ENCODE measurements at places on chromosomes 7 and 10.

GRCh38 chr10:131830446-131831130, 70.2 kb upstream of the PPP2R2D start:
- no peak for DNase-seq

DNA sequence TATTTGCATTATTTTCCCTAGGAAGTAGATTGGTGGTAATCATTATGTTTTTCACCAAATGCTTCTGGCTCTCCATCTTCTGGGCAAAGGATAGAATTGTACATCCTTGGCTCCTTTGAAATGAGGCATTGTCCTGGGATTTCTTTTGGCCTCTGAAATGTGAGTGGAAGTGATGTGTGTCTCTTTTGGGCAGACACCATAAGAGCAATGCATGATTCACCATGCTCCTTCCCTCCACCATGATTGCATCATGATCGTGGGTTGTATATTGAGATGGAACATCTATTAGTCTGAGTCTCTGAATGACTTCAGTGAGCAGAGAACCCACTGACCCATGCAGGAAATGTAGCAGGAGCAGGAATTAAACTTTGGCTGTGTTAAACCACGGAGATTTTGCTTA, 49.2 kb downstream of the ADRA2A start:
- DNase-seq = no peak

DNA sequence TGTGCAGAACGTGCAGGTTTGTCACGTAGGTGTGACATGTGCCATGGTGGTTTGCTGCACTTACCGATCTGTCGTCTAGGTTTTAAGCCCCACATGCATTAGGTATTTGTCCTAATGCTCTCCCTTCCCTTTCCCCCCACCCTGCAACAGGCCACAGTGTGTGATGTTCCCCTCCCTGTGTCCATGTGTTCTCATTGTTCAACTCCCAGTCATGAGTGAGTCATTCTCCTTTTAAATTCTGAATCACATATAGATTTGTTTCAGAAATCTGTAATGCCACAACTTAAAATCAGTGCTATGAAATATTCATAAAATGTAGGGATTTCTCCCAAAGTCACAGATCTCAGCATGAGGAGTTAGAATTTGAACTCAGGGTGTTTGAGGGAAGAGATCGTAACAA, 552.5 kb upstream of the MBL2 start:
- no peak for DNase-seq

DNA sequence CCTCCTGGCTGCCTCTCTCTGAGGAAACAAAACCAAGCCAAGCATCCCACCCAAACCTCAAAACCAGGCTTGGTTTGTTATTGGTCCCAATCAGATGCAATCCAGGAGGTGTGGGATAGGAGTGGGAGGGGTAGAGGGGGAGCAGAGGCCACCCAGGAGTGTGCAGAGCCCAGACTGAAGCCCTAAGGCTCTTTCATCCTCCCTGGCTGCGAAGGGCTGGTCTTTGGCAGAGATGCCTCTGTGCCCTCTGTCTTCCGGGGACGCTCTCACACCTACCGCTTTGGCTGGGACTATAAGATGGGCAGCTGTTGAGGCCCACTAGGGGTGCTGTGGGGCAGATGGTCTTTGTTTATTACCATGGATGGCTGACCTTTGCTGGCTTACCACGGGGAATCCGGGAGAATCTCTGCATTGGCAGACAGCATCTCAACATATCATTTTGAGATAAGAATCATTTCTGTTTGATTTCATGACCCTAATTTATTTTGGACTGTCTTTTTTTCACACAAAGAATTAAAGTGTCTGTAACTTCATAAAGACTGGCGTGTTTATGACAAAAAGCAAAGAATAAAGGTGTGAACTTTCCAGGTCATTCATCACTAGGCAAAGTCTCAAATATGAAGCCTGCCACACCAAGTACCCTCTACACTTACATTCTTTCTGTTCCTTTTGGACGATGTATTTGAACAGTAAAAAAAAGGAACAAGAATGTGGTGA, 6.5 kb upstream of the DENND2A start:
- no peak for DNase-seq

- no peak for DNase-seq
These were observed 60.5 kb downstream of the PPP1R17 start for GRCh38 chr7:31747553-31747952.

GRCh38 chr10:113846036-113846435, 7.8 kb downstream of the DCLRE1A start:
- no peak for DNase-seq

GRCh38 chr10:45599021-45599603, 73.5 kb downstream of the ZFAND4 start:
- DNase-seq = no peak

DNA sequence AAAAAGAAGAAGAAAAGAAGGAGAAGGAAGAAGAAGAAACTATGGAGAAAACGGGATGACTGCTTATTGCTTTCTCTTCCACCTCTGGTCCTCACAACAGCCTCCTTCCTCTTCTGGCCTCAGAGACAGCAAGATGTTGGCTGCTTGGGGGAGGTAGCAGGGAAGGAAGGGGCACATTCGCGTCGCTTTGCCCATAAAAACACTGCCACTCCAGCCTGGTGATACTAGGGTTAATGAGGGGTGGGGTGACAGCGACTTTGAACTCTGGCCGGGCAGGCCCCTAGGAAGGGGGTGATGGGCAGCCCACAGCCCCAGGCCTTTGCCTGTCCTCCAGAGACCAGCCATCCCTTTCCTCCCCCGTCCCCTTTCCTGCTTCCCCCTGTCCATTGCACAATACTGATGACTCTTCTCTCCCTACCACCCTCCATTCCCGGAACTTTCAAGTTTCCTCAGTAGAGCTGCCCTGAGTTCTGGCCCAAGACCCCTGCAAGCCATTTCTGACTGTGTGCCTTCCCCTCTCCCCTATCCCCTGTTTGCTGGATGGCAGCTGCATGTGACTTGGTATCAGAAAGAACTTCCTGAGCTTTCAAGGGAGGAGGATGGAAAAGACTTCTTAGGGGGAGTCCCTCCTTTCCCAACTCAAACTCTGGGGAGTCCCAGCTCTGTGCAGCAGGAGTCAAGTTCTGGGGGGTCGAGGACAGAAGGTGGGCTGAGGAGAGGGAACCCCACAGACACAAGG, 2.2 kb upstream of the CUEDC2 start:
- DNase-seq = no peak

DNA sequence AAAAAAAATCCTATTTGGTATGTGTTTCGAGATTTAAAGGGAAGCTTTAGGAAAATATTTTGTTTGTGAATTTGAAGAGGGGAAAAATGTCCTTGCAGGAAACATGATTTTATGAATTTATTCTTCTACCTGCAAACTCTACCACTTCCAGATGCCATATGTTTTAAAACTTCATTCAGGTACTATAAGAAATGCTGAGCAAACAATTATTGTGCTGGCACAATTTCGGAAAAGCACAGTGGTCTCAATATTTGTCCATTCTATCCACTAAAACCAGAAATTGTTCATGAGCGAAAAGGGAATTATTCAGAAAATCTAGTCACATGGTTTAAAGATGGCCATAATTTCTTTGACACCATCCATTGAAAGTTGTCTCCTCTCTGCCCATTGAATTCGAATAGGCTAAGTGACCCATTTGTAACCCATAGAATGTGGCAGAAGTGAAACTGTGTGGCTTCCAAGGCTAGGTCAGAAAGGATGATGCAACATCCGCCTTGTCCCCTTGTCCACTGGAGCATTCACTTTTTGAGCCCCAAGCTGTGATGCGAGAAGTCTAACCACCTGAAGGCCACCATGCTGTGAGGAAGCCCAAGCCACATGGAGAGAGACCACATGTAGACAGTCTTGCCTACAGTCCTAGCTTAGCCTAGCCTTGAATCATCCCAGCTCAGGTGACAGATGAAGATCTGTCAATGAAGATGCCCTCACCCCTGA, 189.8 kb upstream of the PRKCQ start:
- no peak for DNase-seq

DNA sequence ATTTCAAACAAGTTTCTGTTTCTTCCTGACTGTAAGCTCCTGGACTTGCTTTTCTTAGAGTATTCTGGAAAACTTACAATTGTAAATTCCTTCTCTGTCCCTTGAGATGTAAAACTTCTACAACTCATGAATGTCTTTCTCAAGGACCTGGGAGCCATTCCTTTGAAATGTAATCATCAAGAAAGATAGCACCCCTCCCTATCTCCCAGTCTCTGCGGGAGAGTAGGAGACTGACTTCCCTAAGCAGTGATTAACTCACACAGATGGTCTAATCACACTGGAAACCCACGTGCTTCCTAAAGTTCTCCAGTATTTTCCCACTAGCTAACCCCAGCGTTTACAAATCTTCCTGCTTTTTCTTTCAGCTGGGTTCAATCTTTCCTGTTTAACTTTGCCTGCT, 549.4 kb downstream of the SORCS1 start:
- no peak for DNase-seq

- no peak for DNase-seq
These were observed 17.6 kb downstream of the KRIT1 start for GRCh38 chr7:92228100-92228499.

- DNase-seq = no peak
These were observed 179.5 kb upstream of the CXCL12 start for GRCh38 chr10:44564361-44564760.

GRCh38 chr7:155203882-155204691, 93.6 kb upstream of the INSIG1 start:
- DNase-seq = no peak

DNA sequence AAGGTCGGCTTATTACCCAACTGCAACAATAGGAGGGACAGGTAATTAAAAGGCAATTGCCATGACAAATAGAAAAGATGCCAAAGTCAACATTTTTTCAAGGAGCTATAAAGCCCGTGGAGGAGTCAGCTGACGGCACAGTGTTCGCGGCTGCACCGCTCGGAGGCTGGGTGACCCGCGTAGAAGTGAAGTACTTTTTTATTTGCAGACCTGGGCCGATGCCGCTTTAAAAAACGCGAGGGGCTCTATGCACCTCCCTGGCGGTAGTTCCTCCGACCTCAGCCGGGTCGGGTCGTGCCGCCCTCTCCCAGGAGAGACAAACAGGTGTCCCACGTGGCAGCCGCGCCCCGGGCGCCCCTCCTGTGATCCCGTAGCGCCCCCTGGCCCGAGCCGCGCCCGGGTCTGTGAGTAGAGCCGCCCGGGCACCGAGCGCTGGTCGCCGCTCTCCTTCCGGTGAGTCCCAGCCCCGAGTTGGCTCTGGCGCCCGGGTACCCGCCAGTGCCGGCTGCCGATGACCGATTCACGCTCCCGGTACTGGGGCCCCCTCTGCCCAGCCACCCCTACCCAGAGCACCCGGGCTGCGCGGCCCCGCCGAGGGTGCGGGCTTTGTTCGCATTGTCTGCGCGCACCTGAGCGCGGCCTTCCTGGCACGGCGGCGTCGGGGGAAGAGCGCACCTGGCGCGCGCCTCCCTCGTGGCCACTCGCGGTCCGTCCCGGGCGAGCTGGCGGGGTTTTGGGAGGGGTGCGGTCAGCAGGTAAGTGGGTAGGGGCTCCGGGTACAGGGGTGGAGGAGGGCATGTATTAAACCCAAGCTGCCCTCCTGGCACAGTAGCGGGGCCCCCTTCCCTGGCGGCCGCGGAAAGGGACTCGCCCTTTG, at the start of gene VWA2:
Gene VWA2, plus strand, starts transcription at position 138 of the 877 bp plus-strand sequence. CDS start 9,460 bp downstream, outside the sequence.
- DNase-seq = no peak

GRCh38 chr10:11506247-11506789, 105.1 kb downstream of the USP6NL start:
- no peak for DNase-seq

GRCh38 chr10:103576862-103577261, 83.4 kb downstream of the NEURL1 start:
- DNase-seq = no peak

- DNase-seq = no peak
These were observed 19.2 kb upstream of the ZNF32 start for GRCh38 chr10:43667761-43668386.

DNA sequence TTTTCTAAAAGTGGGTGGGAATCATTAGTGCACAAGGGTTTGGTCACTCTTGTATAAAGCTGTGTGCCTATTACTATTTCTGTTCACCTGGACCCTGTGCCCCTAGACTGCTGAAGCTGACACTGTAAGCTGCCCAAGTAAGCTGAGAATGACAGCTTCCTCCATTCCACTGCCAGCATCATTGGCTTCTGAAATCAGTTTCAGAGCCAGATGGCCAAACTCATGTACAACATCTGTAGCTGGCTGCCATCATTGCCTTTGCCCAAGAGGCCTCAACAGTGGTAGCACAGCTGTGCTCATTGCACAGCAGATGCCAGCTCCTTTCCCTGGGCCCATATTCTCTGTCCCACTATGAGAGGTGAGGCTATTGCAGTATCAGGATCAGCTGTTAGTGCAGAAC, 165.7 kb downstream of the CPEB3 start:
- no peak for DNase-seq

- no peak for DNase-seq
These were observed 80.4 kb upstream of the NRP1 start for GRCh38 chr10:33414841-33415240.

All from CD4-positive, alpha-beta T cell (primary cell).